ENCODE measurements at places on chromosomes 3 and 15.

- no peak for DNase-seq
Measured at GRCh38 chr3:106239195-106239697, 370.4 kb upstream of the CBLB start.

GRCh38 chr15:99324082-99324620, 72.9 kb downstream of the LRRC28 start:
- no peak for DNase-seq

DNA sequence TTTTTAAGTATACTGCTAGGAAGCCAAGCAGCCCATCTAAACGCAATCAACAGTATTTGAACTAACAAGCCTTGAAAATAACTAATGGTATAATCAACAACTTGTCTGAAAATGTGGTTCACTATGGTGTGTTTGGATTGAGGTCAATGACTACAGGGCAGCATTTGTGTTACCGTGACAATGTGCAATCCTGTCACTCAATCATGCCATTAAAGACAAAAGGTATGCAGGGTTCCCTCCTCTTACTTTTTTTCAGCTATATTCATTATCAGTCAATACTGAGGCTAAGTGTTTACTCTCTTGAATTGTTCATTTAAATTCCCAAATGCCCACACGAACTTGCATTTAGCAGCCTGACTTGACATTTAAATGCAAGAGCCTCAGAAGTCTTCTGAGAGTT, 1099.3 kb upstream of the EPHA6 start:
- DNase-seq, result no peak

DNA sequence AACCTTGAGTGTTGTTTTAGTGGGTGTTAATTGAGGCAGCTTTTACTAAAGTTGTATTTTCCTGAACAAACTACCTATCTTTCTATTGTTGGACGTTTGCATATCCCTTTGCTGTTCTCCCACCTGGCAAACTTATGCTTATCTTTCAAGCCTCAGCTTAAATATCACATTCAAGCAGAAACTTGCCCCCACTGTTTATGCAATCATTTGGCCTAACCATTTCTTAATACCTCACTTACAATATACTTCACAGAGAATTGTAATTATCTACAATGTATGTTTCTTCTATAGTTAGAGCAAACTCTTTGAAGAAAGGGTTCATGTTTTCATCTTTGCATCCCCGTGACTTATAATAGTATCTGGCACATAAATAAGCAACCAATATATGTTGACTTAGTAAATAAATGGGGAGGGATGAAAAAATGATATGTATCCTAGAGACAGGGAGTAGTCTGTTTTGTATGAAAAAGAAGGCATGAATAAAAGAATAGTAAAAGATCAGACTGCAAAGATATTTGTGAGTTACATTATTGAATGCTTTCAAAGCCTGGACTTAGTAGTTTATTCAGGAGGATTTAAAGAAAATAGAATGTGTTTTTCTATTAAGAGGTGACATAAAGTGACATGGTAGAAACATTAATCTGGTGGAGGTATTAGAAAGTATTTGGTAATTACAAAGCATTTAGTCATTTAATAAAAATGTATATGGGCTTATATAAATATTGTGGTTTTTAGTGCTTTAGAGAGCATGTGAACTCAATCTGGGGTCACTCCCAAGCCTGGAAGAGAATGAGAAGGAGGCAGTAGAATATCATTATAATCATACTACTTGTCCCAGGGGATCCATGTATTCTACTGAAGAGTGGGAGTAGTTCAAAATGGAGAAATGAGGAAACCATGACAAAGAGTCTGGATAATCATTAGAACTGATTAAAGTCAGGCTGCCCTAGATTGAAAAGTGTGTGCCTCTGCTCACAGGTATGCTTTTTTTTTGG, 60.0 kb upstream of the DCBLD2 start:
- no peak for DNase-seq

- DNase-seq, result no peak
Measured at GRCh38 chr3:89685731-89686130, 578.3 kb downstream of the EPHA3 start.

GRCh38 chr3:134094491-134094890, 64.8 kb upstream of the SLCO2A1 start:
- no peak for DNase-seq

DNA sequence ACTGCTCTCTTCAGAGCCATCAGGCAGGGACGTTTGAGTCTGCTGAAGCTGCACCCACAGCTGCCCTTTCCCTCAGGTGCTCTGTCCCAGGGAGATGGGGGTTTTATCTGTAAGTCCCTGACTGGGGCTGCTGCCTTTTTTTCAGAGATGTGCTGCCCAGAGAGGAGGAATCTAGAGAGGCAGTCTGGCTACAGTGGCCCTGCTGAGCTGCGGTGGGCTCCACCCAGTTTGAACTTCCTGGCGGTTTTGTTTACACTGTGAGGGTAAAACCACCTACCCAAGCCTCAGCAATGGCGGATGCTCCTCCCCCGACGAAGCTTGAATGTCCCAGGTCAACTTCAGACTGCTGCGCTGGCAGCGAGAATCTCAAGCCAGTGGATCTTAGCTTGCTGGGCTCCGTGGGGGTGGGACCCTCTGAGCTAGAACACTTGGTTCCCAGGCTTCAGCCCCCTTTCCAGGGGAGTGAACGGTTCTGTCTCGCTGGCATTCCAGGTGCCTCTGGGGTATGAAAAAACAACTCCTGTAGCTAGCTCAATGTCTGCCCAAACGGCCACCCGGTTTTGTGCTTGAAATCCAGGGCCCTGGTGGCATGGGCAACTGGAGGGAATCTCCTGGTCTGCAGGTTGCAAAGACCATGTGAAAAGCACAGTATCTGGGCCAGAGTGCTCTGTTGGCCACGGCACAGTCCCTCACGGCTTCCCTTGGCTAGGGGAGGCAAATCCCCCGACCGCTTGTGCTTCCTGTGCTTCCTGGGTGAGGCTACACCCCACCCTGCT, 21.1 kb upstream of the ST6GAL1 start:
- DNase-seq, result no peak

DNA sequence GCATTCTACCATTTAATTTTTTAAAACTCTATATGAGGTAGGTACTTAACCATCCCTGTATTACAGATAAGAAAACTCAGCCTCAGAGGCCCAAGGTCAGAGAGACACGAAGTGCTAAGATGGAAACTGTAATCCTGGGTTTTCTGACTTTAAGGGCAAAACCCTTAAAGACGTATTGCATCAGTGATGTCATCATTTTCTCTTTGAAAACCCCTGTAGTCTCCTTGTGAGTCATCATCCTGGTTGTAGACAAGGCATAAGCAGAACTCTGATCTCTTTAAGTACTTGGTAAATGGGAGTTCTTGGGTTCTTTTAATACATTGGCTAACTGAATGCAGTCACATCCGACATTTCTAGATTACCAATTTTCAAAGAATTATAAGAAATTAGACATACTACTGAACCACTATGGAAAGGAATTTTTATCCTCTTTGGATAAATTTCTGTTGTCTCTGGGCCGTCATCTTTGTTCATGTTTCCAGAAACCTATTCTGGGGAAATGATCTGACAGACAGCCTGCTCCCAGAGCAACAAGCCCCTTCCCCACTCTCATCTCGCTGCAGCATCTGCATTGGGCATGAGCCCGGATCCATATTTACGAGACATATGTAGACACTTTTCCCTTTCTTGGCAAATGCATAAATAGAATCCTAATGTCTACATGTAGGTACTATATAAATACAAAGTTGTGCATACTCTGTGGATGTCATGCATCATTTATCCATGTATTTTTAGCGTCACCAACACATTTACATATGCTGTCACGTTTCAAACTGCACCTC, 48.7 kb upstream of the MDFIC2 start:
- DNase-seq, result no peak

GRCh38 chr3:100662113-100662823, 47.0 kb upstream of the TFG start:
- no peak for DNase-seq

GRCh38 chr15:29420188-29420587, 150.6 kb upstream of the NSMCE3 start:
- no peak for DNase-seq

DNA sequence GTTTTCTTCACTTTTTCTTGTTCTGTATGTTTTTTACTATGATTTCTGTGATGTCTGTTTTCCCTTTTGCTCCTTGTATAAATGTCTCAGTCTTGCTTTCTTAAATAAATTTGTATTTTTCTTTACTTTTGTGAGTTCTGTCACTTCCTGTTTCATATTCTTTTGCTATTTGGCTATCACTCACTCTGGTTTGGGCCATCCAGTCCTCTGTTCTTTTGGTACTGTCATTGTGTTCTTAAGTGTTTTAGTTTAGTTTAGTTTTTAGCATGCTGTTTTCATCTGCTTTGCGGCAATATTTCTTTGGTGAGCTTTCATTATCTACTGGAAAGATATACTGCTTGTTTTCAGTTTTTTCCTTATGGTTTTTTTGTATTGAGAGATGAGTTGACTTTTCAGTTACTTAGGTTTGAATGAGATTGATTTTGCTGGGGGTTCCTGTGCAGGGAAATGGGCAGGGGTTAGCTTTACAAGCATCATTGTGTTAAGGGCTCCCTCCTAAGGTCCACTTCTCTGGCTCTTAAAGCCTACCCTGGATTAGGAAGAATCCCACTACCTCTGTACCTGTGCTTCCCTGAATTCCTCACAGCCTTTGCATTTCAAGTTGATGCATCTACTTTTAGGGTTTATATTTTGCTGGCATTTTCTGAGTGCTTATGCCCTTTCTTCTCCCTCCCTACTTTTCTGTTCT, 35.1 kb downstream of the PDCD6IP start:
- no peak for DNase-seq

GRCh38 chr15:52288051-52288942, 7.3 kb downstream of the MYO5C start:
- DNase-seq, result peak; percentile 96

- DNase-seq, result no peak
Measured at GRCh38 chr3:12194669-12195161, 36.0 kb upstream of the TIMP4 start.

DNA sequence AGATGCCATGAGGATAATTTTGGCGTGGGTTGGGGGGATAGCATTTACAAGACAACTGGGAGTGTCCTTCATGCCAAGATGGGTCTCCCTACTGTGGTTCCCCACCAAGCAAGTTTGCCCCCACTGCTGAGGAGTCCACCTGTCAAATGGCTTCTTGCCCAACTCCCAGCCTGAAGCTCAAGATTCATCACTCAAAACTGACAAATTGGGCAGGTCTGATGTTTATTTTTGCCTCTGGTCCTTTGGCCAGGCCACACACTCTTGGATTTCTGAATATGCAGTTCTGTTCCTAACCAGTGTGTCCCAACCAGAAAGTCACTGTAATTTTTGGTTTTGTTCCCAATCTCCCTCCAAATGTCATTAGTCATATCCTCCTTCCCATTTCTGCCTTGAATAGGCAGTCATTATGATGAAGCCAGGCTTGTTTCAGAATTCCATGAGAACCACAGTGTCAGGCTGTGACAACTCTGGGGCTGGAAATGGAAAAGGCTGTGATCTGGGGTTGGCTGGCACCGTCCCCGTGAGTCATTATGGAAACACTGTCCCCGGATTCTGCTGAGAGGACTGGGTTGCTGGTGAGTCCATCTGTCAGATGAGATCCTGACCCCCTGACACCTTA, 29.3 kb upstream of the MEF2A start:
- DNase-seq, result no peak

DNA sequence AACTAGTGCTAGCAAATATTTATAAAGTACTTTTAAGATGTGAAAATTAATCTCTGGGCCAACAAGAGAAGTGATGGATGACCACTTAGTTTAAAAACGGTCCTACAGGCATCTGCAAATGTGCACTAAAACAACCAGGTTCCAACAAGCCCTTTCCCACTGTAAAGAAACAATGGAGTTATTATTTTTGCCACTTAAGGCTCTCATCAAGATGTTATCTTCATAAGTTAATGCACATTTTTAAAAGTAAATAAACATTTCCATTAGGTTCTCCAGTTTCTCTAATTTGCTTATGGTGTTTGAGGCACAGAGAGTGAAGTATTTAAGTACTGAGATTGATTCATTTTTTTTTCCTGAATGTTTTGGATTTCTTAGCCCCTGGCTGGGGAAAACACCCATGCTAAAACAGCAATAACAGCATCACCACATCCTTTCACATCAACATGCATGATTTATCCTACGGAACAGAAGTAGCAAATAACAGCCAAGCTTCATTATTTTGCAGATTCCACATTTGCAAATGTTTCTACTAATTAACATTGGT, 20.8 kb downstream of the ABI3BP start:
- no peak for DNase-seq

DNA sequence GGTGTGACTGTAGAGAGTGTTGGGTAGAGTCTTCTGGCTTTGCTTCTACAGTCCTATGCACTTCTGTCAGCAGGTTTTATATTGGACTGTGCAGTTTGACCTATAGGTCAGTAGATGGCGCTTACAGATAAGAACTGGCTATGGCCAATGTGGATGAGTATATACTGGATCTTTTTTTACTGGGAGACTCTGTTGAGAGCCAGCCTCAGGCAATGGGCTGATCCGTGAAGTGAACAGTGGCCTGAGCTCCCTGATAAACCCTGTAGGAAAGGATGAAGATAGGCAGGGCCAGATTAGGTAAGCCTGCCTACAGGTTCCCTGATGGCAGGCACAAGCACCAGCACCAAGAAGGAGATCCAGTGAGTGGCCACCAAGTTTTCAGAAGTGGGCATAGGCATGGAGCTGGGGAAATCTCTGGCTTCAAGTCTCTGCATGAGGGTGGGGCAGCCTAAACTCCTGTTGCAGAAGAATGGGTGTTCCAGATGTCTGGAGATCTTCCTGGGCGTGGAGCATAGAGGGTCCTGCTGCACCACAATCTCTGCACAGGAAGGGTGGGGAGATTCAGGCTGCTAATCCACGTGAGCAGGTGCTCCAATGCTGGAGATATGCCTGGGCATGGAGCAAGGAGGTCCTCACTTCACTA, 326.0 kb upstream of the SGO1 start:
- DNase-seq, result no peak

DNA sequence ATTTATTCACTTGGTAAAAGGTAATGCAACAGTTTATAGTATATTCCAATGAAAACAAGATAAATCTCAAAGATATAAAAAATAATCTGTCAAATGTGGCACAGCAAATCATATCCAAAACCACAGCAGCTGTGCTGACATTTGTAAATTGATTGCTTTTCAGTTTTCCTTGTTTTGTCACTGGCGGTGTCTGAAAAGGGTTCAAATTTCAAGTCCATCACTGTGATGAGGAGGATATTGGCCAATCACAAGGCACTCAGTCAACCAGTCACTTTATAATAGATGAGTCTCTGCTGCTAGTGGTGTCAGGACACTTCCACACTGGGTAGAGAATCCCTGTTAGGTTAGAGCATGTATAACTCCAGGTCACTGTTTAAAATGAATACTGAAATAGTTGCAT, 154.8 kb downstream of the SLC9A9 start:
- no peak for DNase-seq

DNA sequence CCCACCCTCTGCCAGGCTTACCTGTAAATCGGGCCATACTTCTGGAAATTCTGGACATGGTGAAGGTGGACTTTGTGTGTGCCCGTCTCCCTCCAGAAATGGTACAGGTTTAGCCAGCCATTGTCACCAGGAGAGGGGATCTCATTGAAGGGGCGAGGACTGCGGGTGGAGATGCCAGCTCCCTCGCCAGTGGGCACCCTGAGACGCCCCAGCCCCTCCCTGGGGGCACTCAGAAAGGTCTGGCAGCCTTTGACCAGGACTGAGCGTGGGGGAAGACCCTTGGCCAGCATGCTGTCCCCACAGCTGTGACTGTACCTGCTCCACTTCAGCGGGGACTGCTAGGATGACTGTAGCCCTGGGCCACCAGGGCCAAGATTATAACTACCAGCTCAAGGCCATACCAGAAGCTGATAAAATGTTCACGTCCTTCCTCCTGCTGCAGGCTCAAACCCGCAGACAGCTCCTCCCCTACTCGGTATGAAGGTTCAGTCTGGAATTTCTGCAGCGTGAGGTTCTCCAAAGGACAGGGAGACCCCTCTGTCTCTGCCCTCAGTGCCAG, at the start of gene CYP11A1:
Gene CYP11A1 (minus strand): TSS at position 351 of the 559 bp plus-strand sequence. CDS start 61 bp downstream, at position 290.
- DNase-seq, result no peak

- no peak for DNase-seq
Measured at GRCh38 chr3:119812491-119813058, 30.7 kb downstream of the NR1I2 start.

Measured in RWPE2 (cell line).